ENCODE measurements at places on chromosomes 4 and X. TPM values are rescaled to one million over a fixed set of nuclear protein-coding genes. Genes with fewer than 3 reads are reported as not detected.

ADH4 gene
- total RNA-seq = not detected

PRMT9 gene
- 3.2 TPM for total RNA-seq

BANK1 gene
- total RNA-seq = 1.1 TPM

MPC1L gene
- not detected for total RNA-seq
